ENCODE measurements at places on chromosomes 5 and 9. TPM values are rescaled to one million over a fixed set of nuclear protein-coding genes. Genes with fewer than 3 reads are reported as not detected.

- H3K4me3 ChIP-seq: no peak overlapping the region
- no peak for DNase-seq
- no peaks in the 10 kb centered on the region for H3K36me3 ChIP-seq
- peaks cover 18% of the 10 kb centered on the region for H3K4me1 ChIP-seq
Observed at GRCh38 chr5:149267241-149267973, 4.3 kb upstream of the AFAP1L1 start.

NFIL3 gene
- total RNA-seq: 31.0 TPM

URM1 gene
- 28.4 TPM for total RNA-seq

DNA sequence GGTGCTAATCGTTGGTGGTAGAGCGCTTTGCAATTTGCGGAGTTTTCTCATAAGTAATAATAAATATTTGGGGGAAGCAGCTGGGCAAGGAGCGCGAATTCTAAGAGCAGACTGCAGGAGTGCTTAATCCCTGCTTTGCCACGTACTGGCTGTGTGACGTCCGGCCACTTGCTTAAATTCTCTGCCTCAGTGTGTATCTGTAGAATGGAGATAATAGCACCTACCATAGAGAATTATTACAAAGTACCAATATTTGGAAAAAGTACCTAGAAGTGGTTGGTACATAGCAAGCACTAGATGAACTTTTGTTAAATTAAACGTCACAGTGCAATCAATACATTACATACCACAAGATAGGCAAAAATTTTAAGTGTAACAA lies 598 bp upstream of the TMED7 start:
- DNase-seq: no peak
- peak overlapping the region; percentile 82 for H3K4me3 ChIP-seq
- peak overlapping the region; percentile 91 for H3K27ac ChIP-seq
- peaks cover 15% of the 10 kb centered on the region for H3K36me3 ChIP-seq
- H3K27me3 ChIP-seq: no peaks in the 10 kb centered on the region

- H3K4me3 ChIP-seq: peak within 1 kb of the TSS; percentile 49
- no peaks in the 10 kb centered on the region for H3K27me3 ChIP-seq
- peaks cover 17% of the 10 kb centered on the region for H3K4me1 ChIP-seq
- H3K36me3 ChIP-seq: no peaks in the 10 kb centered on the region
- no peak for DNase-seq
Observed at GRCh38 chr5:157652377-157652692, at the start of gene SOX30. SOX30 (minus strand) TSS chr5:157652438; CDS start chr5:157652078, 360 bp downstream.

DNA sequence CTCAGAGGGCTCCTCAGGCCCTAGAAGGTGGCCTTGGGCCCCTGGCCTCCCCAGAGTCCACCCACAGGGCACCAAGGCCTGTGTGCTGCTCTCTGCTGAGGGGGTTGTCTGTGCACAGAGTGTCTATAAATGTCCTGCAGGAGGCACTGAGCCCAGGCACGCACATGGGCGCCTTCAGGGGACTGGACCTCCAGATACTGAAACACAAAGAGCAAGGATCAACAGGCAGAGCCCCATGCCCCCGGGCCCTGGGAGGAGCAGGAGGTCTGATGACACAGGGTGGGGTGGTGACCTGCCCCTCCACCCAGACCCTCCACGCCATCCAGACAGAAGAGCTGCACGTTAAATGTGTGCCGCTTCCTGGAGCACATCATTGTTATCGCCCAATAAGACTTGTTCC lies 64.6 kb upstream of the SIMC1 start:
- no peak for DNase-seq
- no peaks in the 10 kb centered on the region for H3K4me1 ChIP-seq
- no peak overlapping the region for H3K4me3 ChIP-seq

DNA sequence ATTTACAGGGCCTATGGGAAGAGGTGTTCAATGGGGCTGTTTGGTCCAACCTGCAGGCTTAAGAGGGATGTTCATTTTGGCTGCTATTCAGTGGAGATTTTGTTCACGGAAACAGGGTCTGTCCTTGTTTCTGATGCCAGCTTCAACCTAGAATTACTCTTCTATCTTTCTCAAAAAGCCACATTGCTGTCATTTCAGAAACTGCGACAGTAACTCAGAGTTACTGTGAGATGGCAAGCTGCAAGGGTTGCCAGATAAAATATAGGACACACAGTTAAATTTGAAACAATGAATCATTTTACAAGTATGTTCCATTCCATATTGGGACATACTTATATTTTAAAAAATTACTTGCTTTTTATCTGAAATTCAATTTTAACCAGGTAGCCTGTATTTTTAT lies 128.0 kb downstream of the NPR3 start:
- no peak overlapping the region for H3K4me3 ChIP-seq
- DNase-seq: no peak

- H3K4me3 ChIP-seq: no peak overlapping the region
- H3K27ac ChIP-seq: no peak overlapping the region
- H3K36me3 ChIP-seq: no peaks in the 10 kb centered on the region
- H3K27me3 ChIP-seq: no peaks in the 10 kb centered on the region
Observed at GRCh38 chr9:87883274-87883673, 597 bp downstream of the SPATA31E1 start.

DNA sequence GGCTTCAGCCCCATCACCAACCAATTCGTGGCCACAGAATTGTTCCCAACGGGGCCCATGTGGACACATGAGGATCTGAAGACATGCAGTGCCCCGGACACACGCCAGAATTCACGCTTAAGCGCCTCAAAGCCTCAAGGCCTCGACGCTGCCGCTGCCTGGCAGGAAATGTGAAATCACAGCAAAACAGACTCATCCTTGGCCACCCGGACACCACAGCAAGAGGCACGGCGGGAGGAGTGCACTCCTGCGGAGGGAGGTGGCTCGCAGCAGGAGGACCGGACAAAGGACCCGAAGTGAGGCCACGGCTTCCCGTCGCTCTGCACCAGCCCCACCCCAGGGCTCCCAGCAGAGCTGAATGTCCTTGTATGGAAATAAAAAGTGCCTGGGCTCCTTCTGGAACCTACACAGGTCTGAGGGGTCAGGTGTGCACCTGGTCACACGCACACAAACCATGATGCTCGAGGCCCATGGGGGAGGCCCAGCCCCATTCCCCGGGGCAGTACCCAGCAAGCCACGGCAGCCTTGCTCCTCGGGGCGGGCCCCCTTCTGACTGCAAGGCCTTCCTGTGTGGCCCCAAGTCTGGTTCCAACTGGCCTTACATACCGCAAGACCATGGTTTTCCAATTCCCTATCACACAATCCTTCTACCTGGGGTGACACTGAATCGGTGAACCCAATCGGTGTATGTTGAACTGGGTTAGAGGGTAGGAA lies 10.0 kb downstream of the SEC16A start:
- no peak overlapping the region for H3K4me3 ChIP-seq
- no peak overlapping the region for H3K27ac ChIP-seq
- peaks cover 5% of the 10 kb centered on the region for H3K4me1 ChIP-seq
- H3K27me3 ChIP-seq: no peaks in the 10 kb centered on the region
- no peak for DNase-seq
- peaks cover 99% of the 10 kb centered on the region for H3K36me3 ChIP-seq

GRCh38 chr9:117276444-117276843 lies 138.4 kb downstream of the ASTN2 start:
- H3K36me3 ChIP-seq: no peaks in the 10 kb centered on the region
- DNase-seq: no peak
- no peak overlapping the region for H3K4me3 ChIP-seq
- H3K4me1 ChIP-seq: no peaks in the 10 kb centered on the region
- H3K27me3 ChIP-seq: no peaks in the 10 kb centered on the region
- H3K27ac ChIP-seq: no peak overlapping the region

DNA sequence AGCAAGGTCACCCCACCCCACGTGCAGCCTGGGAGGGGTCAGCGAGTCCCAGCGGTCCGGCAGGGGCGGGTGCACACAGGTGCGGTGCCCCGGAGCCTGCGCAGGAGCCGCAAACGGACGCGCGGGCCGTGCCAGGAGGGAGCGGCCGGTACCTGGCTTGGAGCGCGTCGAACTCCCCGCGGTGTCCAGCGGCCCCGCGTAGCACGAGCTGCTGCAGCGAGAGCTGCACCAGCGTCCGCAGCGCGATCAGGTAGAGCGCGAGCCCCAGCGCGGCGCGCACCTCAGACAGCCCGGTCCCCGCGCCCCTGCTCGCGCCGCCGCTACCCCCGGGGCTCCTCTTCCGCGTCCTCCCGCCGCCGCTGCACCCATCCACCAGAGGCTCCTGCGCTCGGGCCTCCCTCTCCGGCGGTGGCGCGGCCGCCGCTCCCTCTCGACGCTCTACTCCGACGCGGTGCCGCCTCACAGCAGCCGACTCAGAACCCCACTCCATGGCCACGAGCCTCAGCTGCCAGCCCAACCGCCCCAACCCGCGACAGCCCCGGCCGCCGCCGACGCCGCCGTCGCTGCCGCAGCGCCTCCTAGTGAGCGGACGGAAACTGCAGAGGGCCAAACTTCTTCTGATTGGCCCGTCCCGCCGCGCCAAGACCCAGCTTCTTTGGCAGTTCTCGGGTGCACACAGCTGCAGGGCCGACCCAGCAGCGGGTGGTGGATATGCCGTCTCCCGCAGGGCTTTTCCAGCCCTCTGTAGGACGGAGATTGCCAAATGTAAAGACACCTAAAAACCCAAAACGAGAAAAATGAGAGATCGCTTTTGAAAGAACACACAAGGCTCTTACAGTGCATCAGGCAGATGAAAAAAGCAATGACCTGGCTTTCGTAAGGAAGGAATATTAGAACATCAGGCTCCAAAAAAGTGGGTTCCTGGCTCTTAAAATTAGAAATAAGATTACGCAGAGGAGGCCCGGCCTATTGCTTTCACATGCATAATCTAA lies at the start of gene ERMP1:
Gene ERMP1 (minus strand): TSS at position 580 of the 992 bp plus-strand sequence. CDS start 90 bp downstream, at position 490.
- peak within 1 kb of the TSS; percentile 80 for H3K4me3 ChIP-seq
- no peak within 1 kb of the TSS for H3K27ac ChIP-seq
- no peaks in the 10 kb centered on the region for H3K27me3 ChIP-seq
- DNase-seq: peak; percentile 91
- H3K36me3 ChIP-seq: peaks cover 3% of the 10 kb centered on the region
- H3K4me1 ChIP-seq: peaks cover 26% of the 10 kb centered on the region

DNA sequence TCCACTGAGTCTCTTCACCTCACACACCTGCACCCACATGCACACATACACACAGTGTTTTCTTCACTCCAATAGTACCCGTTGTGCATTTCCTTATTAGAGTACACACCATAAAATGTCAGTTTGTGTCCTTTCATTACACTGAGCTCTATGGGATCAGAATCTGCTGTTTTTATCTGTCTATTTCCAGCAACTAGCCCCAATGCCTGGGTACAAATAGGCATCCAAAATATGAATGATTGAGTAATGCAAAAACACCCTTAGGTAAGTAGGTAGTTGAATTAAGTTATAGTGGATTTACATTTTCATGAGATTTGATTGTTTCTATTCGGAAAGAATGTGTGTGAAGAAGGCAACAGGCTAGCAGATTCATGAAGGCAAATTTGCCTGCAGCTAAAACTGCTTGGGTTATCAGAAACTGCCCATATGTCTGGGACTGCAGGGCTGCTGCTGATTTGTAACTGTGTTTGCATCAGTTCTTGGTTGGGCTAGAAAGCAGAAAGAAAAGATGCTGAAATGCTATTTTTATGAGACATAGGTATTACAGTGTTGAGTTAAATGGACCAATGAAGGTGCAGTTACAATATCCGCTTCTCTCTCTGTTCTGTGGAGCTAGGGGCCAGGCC lies 26.9 kb downstream of the PPP3R2 start:
- H3K27me3 ChIP-seq: no peaks in the 10 kb centered on the region
- peaks cover 23% of the 10 kb centered on the region for H3K36me3 ChIP-seq
- no peak for DNase-seq
- H3K27ac ChIP-seq: no peak overlapping the region

SAPCD2 gene
- total RNA-seq: 0.17 TPM

GRCh38 chr9:98010445-98010844 lies 27.3 kb downstream of the ANP32B start:
- no peak overlapping the region for H3K27ac ChIP-seq
- no peaks in the 10 kb centered on the region for H3K27me3 ChIP-seq
- no peaks in the 10 kb centered on the region for H3K4me1 ChIP-seq
- DNase-seq: peak; percentile 17
- peaks cover 97% of the 10 kb centered on the region for H3K36me3 ChIP-seq
- H3K4me3 ChIP-seq: no peak overlapping the region

RASEF gene
- not detected for total RNA-seq

- H3K27me3 ChIP-seq: no peaks in the 10 kb centered on the region
- peaks cover 34% of the 10 kb centered on the region for H3K36me3 ChIP-seq
- peak; percentile 23 for DNase-seq
- peak overlapping the region; percentile 96 for H3K4me3 ChIP-seq
Observed at GRCh38 chr5:43555895-43556606, 826 bp downstream of the PAIP1 start.
